ENCODE measurements at places on chromosomes 12 and 14. TPM values are rescaled to one million over a fixed set of nuclear protein-coding genes. Genes with fewer than 3 reads are reported as not detected.

DNA sequence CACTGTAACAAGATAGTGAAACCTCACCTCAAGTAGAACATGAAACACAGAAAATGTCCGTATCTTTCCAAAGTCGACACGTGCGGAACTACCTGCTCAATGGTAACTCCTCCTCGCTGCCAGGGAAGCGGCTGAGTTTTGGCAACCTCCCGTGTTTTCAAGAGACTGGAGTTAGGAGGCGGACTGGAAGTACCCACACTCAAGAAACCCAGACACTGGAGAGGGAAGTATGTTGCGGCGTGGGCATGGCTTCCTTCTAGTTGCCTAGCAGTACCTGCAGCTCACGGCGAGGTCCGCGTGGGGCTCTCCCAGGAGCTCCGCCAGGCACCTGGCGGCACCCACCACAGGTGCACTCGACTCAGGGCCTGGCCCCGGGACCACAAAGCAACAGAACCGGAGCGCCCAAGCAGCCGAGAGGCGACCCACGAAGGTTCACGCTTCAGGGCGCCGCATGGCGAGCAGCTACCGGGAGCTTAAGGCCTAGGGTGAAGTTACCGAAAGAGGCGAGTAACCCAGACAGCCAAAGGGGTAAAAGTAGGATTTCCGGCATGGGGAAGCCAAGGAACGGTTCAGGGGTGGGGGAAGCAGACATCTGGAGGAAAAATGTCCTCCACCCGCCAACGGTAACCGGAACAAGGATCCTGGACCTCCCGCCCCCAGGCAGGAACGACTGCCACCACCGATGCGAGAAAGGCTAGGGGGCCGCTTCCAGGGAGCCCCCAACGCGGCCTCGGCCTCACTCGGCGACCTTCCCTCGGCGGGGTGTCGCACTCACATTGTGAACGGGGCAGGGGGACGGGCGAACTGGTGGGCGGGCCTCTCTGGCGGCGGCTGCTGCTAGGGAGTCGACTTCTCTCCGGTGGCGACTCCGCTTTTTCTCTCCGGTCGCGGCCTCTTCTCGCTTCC is 608 bp downstream of the PTGES3 start:
- peak; percentile 31 for DNase-seq

- DNase-seq = no peak
Observed at GRCh38 chr14:69726761-69727511, 40.0 kb upstream of the SRSF5 start.

GRCh38 chr14:103361867-103362266 is 23.3 kb upstream of the MARK3 start:
- DNase-seq = no peak

DNA sequence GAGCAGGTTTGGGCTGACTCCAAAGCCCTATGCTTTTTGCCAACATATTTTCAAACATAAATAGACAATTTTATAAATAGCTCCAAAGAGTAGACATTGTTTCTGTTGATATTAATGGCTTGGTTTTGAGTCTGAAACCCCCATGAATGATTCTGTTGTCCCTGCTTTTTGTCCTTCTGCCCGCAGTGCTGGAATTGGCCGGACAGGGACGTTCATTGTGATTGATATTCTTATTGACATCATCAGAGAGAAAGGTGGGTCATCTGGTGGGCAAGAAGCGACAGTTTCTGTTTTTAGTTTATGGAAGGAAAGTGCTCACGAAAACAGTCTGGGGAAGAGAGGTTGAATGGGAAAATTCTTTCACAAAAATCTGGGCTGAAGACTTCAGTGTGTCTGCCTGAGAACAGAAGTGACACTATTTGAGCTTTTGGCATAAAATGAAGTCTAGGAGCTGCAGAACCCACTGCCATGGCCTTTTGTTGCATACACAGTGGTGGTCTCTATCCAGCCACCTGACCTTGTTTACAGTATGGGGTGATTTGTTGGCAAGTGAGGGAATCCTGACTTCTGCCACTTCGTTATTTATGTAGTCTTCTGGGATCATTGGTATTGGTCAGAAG is 69.6 kb downstream of the PTPN11 start:
- DNase-seq = no peak

DNA sequence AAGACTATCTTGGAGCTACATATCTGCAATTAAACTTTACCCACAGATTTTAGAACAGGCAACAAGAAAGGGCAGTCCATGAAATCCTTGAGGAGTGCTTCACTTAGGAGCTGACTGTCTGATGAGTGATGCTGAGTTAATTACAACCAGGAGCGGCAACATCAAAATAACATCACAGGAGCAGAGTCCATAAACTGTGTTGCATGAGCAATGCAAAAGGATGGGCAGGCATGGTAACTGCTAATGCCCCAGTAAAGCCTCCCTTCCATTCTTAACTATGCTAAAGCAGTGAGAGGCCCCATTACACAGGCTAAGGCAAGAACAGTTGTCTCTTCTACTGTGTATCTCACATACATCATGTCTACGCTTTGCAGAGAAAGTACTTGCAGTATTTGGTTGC is 156.6 kb downstream of the PAX9 start:
- no peak for DNase-seq

Gene KRT80
- 1.5 TPM for polyA plus RNA-seq

Gene CD69
- 1.7 TPM for polyA plus RNA-seq

All from left renal pelvis (tissue), 4 donors.